ENCODE measurements at places on chromosomes 5 and 9.

GRCh38 chr5:160899735-160900134 is 47.7 kb upstream of the ATP10B start:
- DNase-seq: no peak

DNA sequence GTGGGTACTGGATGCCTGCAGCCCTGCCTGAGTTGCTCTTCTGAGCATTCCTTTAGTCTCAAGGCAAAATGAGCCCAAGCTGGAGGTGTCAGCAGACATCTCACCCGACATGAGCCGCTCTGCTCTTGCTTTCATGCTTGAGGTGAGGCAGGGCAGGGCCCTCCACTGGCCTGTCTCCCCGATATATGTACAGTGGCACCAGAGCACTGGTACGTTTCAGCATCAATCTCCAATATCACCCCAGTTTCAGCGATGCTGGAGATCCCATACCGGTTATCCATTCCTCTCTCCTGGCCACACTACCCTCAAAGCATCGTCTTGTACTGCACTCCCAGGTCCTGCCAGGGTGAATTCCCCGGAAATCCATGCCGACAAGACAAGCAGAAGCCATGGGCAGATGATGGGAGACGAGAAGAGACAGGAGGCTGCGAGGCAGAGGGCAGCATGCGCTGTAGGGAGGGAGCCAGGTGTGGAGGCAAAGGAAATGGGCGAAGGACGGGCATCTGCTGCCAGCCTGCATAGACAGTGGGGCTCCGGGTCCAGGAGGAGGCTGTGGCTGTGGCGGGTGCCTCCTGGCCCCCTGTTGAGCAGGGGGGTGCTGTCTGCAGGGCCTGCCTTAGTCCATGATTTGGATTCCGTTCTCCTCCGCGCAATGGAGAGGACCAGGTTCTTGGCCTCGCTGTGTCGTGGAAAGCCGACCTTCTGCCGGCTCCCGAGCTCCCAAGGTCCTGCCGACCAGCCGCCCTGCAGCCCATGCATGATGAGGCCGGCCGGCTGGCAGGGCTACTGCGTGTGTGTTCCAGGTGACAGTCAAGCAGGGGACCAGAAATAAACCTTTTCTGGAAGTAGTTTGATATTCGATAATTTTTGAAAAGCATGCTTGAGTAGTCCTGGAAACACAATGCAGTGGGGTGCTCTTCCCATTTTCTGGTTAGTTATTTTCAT is 152.2 kb upstream of the IRX2 start:
- DNase-seq: no peak

DNA sequence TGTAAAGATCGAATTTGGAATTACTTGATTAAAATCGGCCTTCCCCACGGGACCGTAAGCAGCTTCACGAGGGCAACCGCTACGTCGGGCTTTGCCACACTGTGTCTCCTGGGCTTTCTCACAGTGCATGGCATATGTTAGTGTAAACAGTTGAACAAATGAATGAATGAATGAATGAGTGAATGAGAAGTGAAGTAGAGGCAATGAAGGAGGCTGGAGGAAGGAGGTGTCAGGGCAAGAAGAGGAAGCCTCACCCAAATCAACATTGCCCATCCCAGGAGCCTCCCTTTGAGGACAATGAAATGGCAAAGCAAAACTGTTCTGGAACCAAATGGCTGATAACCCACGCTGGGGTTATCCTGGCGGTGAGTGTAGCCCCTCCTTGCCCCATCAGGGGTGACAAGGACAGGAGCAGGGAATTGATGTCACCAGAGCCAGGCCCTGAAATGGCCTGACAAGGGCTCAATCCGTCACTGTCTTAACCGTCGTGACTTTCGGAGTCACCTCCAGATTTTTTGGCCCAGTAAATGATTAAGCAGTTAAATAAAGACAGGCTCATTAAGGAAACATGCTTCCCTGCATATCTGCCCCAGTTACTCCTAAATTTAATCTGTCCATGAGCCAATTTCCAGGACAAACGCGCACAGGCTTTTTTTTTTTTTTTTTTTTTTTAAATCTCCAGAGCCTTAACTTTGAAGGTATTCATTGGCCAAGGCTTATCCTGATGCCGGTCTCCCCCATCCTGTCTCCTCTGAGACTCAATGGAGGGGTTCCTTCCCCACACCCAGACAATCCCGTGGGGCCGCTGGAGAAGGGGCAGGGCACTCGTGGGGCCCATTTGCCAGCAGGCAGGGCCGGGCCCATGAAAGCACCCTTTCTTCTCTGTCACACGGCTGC is 88.4 kb upstream of the BOD1 start:
- DNase-seq: no peak

DNA sequence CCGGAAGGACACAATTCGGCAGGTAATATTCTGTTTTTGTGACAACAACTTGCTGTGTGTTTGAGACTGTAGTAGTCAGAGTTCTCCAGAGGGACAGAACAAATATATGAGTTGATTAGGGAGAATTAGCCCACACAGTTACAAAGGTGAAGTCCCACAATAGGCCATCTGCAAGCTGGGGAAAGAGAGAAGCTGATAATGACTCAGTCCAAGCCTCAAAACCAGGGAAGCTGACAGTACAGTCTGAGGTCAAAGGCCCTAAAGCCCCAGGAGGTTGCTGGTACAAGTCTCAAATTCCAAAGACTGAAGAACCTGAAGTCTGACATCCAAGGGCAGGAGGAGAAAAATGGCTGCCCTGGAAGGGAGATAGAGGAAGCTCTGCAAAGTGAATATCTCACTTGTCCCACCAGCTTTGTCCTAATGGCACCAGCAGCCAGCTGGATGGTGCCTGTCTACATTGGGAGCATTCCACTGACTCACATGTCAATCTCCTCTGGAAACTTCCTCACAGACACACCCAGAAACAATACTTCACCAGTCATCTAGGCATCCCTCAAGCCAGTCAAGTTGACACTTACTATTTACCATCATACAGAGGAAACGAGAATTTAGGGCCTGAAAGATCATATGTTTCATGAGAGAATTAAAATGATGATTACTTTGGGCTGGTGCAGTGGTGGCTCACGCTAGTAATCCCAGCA is 36.3 kb upstream of the CTXN3 start:
- no peak for DNase-seq

DNA sequence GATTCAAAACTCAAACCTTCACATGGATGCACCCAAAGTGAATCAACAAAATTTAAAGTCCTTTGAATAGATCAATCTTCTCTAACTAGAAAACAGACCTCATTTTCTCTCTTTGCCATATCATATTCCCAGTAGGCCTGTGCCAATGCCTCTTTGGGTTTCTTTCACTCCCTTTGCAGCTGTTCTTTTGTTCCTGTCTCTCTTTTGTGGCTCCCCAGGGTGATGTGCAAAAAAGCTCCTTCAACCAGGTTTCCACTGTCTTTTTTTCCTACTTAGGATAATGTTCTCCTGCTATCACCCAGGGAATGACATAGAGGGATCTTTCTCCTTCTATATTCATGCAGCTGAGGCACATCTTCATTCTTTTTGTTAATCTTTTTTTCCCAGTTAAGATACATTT is 54.6 kb downstream of the MARCHF3 start:
- no peak for DNase-seq

DNA sequence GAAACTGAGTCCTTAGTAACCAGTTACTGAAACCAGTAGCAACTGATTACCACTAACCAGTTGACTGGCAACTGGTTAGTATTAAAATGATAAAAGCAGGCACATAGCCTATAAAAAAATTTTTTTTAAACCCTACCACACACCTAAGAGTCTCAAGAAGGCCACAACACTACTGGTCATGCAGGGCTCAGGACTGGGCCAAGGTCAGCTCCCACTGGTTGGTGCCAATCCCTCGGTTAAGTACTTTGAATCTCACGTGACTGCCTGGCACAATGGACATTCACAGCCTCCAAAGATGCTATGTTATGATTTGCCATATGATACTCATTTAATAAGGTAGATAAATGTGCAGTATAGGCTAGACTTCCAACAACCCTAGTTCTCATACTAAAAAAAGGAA is 8.5 kb downstream of the ANKH start:
- DNase-seq: no peak

DNA sequence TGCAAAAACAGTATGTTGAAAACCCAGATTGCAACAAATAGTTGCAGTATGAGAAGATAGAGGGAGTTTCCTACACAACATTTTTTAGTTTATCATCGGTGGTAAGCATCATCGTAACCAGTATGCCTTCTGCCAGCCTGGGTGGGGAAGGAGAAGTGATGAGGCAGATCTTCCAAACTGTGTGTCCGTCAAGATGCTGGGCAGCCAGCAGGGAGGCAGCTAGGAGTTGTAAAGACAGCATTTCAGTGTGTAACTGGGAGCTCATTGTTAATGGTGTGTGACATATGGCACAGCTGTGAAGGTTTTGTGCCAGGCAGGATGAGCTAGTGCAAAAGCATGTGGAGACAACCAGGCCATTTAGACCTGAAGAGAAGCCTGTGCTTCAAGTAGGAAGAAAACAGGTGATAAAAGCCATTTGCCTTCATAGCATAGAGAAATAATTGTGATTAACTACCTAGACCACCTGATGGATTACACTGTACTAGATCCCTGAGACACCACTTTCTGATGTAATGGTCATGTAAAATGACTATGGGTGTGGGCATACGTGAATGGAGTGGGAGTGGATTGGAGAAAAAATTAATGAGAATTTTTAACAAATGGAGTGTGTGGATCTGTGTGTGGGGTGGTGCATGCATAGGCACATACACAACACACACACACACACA is 347.0 kb upstream of the ADAMTSL1 start:
- DNase-seq: no peak

GRCh38 chr9:97447001-97447400 is 35.1 kb downstream of the TDRD7 start:
- no peak for DNase-seq

DNA sequence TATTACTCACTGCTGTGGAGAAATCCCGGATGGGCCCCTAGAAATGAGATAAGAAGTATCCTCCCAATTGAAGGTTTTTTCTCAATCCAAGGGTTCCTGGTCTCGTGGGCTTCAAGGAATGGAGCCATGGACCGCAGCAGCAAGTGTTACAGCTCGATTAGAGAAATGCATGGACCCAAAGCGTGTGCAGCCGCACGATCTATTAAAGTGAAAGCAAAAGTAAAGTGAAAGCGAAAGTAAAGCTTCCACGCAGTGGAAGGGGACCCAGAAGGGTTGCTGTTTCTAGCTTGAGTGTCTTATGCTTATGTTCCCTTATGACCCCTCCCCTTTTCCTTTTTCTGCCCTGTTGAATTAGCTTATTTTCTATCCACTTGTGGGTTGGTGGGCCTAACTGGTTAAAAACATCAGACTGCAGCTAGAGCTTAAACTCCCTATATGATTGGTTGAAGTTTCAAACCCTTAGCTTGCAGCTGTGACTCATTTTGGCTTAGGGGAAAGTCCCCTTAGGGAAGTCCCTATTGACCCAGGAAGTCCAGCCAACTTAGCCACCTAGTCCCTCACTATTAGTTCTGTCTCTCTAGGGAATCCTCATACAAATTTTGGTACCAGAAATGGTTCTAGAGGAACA is 1111.8 kb downstream of the TAF11L14 start:
- no peak for DNase-seq

DNA sequence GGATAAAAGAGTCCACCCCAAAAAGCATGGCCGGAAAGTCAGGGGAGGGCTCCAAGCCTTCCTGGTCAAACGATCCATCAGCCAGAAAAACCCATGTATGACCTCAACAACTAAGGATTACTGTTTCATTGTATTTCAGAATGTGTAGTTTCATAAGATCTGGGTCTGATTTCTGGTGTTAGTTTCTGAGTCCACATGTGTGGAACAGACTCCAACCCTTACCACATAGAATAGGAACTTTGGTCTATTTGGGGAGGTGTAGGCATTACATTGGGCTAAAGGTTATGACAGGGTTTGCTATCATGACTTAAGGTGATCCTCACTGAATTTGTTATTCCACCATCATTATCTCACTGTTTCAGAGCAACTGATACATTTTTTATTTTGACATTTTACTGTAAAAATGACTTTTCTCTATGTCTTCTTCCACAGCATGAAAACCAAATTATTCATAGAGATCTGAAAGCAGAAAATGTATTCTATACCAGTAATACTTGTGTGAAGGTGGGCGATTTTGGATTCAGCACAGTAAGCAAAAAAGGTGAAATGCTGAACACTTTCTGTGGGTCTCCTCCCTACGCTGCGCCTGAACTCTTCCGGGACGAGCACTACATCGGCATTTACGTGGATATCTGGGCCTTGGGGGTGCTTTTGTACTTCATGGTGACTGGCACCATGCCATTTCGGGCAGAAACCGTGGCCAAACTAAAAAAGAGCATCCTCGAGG is 33.5 kb downstream of the HMGCS1 start:
- DNase-seq: no peak

DNA sequence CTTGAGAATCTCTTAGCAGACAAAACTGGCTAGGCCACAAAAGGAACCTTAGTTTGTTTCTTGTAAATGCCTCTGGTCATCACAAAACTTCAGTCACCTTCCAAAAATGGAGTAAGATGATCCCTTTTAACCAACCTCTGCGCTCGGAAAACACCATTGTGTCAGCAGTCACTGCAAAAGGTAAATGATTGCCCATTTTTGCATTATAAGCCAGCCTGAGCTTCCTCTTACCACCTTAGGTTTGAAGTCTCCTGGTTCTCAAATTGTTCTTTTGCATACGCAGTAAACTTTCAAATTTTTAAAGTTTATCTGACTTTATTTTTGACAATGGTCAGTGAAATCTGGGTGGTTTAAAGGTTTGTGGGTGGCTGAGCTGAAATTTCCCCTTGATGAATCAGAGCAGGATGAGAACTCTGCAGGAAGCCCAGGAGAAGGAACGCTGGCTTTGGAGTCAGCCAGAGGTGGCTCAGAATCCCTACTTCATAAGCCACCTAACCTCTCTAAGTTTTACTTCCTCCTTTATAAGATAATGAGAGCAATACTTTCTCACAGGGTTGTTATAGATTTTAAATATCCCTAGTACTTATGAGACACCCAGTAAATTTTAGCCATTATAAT is 131.4 kb downstream of the MED10 start:
- DNase-seq: no peak

- no peak for DNase-seq
Observed at GRCh38 chr5:31359839-31360238, 166.4 kb downstream of the CDH6 start.

GRCh38 chr9:111854799-111855198 is 41.8 kb upstream of the UGCG start:
- DNase-seq: no peak

GRCh38 chr5:132310141-132310834 is 16.1 kb downstream of the SLC22A4 start:
- no peak for DNase-seq

Data from stimulated activated CD4-positive, alpha-beta T cell treated with anti-CD3 and anti-CD28 coated beads, Interleukin-15, amount 100 ng/mL, for 1 hour (primary cell).